Activated CD4-positive, CD25-positive, alpha-beta regulatory T cell (primary cell): ENCODE measurements at places on chromosomes 12 and 14.

DNA sequence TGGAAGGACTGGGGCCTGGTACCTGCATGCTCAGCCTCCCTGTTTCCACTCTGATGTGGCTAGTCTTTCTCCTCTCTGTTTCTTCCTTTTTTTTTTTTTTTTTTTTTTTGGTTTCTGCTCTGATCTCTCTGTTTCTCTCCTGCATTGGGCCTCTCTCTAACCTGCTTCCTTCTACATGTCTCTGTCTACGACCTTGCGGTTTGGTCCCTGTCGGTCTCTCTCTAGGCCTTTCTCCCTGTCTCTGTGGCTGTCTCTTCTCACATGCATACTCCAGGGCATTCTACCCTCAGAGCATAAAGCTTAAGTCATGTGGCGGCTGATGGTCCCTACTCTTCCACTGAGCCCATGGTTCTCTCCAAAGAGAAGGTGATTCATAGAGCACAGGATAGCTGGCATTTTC, 1096.6 kb downstream of the BCL11B start:
- no peak for DNase-seq

GRCh38 chr14:103563226-103563620, 463 bp downstream of the COA8 start:
- no peak for DNase-seq

- DNase-seq, result no peak
These were observed 282.6 kb downstream of the SOX5 start for GRCh38 chr12:23666866-23667265.

- DNase-seq, result no peak
These were observed 156.5 kb downstream of the KCNK10 start for GRCh38 chr14:88166616-88167015.

DNA sequence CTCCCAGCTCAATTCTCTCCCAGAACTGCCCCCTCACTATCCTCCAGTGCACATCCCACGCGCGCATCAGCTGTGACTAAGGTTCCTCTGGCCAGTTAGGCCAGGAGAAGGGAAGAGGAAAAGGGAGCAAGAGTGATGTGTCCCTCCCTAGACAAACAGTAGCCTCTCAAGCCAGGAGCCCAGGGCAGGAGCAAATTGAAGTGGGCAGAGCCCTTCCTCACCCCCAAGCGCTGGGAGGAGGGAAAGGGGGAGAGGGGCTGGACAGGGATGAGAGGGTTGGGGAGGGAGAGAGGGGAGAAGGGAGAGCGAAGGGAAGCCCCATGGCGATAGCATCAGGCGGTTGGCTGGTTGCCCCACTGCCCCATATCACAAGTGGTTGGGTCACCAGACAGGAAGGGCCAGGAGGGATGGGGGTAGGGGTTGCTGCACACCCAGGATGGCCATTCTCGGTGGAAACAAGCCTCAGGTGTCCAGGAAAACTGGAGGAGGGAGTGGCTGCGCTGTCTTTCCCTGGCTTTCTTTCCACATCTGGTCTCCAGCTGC, 1.1 kb downstream of the CD63 start:
- no peak for DNase-seq

DNA sequence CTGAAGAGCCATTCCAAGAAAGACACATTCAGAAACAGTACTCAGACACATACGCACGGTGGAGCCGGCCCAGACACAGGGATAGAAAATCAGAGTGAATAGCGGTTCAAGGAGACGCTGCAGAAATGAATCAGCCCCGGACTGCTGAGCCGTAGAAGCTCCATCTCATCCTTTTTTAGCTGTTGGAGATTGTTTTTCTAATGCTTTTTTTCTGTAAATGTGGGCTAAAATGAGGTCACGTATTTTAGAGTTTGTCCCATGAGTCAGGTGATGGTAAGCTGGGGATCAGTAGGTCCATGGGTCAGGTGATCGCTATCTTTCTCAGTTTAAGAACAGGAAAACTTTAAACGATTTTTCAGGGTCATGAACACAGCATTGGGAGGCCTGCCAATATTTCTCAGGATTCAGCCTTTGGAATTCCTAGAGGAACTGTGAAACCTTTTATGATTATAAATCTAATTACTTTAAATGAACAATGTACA, 202.4 kb downstream of the ITPR2 start:
- no peak for DNase-seq

GRCh38 chr12:93913845-93914244, 234.5 kb upstream of the PLXNC1 start:
- DNase-seq, result no peak

DNA sequence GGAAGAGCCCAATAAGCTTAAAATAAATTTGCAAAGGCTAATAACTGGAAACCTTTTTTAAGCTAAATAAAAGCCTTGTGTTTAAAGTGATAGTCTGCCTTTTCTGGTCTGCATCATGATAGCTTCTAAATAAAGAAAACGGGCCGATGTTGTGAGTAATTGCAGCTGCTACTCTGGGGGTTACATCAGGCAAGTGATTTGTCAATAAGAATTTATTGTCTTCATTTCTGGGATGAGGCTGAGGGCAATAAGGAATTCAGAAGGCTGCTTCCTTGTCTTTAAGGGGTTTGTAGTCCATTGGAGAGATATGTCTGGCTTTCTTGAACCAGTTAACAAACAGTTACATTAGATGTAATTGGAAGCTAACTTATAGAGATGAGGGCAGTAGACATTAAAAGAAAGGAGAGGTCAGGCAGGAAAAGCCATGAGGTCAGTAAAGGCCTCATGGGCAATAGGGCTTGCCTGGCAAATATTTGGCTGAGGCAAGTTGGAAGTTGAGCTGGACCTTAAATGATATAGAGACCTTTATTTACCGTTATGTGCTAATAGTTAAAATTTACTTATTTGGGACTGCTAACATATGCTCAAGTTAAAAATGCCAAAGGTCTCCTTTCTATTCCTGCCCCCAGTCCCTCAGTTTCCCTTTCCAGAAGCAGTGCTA, 85.0 kb downstream of the CRADD start:
- no peak for DNase-seq

DNA sequence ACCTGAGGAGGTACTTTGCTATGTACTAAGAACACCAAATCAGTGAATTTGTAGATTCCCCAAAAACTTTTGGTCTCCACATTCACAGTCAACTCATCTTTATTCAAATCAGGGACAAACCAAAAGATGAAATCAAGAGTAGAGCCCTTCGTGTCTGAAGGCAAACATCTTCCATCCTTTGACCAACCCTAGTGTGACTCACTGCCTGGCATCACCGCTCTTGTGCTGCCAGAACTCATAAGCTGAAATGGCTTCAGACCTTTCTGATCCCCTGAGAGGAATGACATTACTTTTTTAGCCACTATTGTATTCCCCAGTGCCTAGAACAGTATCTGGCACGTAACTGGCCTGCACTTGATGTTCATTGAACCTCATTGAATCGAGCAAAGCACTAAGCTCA, 50.1 kb downstream of the GOLGA5 start:
- DNase-seq, result no peak

- DNase-seq, result no peak
These were observed 35.6 kb downstream of the CHGA start for GRCh38 chr14:92958373-92959188.

GRCh38 chr12:32024884-32025592, 65.8 kb downstream of the RESF1 start:
- no peak for DNase-seq

DNA sequence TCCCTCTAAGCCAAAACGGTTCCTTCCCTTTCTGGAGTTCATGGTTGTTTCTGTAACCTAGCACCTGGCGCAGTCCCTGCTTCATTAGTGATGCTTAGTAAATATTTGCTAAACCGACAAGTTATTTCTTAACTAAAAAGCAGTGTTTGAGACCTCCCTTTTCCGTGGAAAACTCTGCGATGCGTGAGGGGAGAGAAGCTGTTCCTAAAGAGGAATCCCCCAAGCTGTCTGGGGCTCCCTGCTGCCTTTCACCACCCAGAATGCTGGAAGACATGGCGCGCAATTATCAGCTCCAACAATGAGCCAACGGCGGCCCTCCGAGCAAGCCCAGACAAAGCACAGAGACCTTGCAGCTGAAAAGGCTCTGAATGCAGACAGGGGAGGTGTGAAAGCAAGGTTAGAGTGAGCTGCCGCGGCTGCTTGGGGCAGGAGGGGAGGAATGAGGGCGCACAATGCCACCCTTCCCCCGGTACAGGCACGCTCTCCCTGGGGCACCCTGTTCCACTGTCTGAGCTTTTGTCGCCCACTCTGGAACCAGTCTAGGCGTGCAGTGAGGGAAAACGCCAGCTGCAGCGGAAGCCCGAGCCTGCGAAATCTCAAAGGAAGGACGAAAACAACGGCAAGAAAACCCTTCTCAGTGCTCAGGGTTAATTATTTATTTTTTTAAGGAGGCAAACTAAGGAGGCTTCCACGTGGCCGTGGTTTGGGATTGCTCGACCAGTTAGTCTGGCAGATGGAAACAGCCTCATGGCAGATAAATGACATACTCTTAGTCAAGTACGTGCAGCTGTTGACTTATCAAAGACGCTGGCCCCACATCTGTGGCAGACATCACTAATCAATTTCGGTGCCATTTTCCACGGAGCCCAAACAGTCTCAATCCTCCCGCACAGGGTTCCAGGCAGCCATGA, 66.3 kb downstream of the RBM19 start:
- no peak for DNase-seq

- DNase-seq, result no peak
These were observed 28.1 kb downstream of the SBNO1 start for GRCh38 chr12:123336530-123336929.

DNA sequence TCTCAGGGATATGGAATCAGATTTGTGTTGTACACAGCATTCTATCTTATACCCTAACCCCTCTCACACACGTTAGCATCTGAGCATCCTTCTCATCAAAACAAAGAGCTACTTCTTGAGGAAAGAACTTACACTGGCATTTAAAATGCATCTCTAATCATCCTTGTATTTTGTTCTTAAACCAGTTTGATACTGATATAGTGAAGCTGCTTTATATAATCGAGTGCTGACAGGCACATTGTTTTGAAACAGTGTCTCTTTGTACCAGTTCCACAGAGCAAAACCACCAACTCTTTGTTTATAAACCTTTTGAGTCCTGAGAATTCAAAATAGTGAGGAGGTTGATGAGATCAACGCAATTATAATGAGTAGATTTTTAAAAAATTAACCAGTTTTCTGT, 8.8 kb downstream of the GPR33 start:
- no peak for DNase-seq

- DNase-seq, result no peak
These were observed 16.3 kb downstream of the SERPINA1 start for GRCh38 chr14:94372021-94372605.

GRCh38 chr14:33964599-33965317, 13.9 kb upstream of the EGLN3 start:
- no peak for DNase-seq

DNA sequence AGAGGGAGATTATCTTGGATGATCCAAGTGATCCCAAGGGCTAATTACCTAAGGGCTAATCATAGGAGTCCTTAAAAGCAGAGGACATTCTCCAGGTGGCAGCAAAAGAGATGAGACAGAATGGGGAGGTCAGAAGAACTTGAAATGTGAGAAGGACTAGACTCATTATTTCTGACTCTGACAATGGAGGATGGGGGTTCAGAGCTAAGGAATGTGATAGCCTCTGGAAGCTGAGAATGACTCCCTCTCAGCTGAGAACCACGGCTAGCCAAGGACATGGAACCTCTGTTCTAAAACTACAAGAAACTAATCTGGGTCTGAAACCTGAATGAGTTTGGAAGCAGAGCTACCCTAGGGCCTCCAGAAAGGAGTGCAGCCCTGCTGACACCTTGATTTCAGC, 35.6 kb upstream of the ANKS1B start:
- no peak for DNase-seq

DNA sequence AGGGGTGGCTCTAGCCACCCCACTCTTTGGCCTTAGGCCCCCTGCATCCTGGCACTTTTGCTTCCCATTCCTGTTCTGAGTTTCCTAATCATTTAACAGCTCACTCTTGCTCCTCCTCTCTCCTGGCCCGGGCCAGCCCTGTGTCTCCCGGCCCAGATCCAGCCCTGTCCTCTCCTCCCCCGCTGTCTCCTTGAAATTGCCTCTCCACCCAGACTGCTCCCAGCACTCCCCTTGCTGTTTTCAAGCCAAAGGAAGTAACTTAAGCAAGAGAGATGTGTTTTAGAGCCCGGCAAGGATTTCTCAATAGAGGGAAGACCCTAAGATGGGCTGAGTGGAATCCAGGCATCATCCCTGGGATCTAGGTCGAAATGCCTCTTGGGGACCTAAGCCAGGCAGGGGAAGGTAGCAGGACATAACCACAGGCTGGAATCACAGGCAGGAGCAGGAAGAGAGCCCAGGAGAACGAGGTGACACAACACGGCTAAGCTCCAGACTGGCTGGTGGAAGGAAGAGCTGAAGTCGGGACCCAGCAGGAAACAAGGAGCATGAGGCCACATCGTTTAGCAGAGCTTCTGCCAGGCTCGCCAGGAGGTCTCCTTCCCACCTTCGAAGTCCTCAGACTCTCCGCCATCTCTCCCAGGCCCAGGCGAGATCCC, 2.0 kb upstream of the LRP1-AS start:
- DNase-seq, result no peak

DNA sequence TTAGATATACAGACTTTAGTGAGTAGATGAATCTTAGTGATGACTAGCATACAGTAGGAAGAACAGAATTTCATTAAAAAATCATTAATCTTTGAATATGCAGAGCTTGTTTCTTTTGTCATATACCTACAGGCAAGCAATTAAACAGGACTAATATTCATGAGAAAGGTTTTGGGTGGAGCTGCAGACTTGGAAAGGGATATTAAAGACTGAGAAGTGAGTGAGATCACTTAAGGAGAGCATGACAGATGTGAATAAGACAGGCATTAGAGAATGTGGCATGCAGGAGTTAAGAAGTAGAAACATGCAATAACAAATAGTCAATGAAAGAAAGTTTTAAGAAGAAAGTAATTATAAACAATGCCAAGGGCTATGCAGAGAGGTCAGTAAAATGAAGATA, 187.7 kb downstream of the TMTC3 start:
- no peak for DNase-seq

DNA sequence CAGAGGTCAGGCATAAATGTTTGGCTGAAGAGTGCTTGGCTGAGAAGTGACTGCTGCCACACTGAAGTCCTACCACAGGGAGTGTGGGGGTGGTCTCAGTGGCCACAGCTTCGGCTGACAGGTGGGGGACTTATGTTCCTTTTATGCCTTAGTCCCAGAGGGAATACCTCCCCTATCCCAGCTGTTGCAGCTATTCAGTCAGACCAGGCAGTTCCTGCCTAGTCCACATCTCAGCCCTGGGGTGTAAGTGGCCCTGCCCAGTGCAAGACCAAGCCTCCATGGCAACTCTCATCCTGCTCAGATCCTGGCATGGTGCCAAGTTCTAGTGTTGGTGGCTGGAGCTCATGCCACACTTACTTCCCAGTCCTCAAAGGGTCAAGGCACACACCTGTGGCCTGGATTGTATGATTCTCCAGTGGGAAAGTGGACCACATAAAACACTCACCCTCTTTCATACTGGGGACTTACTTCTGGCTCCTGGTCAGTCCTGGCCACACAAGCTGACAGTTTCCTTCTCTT, 161.3 kb upstream of the CAND1 start:
- DNase-seq, result no peak

DNA sequence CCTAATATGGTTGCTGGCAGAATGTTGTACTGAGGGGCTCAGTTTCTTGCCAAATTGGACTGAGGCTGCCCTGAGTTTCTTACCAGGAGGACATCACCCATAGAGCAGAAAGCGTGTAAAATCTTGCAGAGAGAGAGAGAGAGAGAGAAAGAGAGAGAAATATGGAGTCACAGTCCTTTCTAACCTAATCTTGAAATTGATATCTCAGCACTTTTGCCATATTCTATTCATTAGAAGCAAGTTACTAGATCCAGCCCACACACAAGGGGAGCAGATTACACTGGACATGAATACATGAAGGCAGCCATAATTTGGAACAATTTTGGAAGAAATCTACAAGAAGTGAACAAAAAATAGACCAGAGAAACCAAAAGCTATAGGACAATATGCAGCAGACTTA, 4.1 kb upstream of the CD163L1 start:
- no peak for DNase-seq

- DNase-seq, result no peak
These were observed 392.5 kb upstream of the RGS6 start for GRCh38 chr14:71539650-71540285.
